ENCODE measurements at places on chromosomes 4 and X.

DNA sequence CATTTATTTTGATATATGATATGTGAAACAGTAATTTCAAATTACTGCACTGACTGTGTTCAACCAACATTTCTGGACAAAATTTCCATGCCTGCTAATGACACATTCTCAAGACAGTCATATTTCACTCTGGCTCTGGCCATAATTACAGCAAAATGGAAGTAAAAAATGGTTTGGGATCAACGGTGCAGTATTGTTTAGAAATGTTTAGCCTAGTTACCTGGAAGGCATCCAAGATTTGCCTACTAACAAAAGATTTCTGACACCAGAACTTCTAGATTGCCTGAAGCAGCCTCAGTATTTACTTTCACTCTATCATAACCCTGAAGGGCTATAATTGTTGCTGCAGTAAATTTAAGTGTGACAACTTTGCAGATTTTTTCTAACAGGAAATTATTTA is 416.3 kb downstream of the PCDH10 start:
- no peak for DNase-seq

- no peak for DNase-seq
These were observed 54.0 kb downstream of the SNX25 start for GRCh38 chr4:185263419-185263818.

- DNase-seq: no peak
These were observed 21.7 kb upstream of the GPM6A start for GRCh38 chr4:175833574-175834311.

DNA sequence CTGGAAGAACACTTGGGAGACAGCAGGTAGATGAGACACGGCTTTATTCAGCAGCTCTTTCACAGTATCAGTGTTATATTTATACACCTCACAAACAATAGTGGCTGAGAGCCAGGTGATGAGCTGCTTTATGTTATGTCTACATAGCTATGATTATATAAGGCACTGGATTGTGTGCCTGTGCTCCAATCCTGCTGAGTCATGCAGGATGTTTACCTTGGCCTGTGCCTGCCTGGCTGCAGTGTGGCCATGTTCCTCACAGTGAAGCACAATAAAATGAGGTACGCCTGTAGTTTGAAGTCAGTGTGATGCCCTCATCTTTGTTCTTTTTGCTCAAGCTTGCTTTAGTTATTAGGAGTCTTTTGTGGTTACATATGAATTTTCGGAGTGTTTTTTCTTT is 31.3 kb downstream of the CXCL13 start:
- no peak for DNase-seq

GRCh38 chrX:120260369-120260768 is 9.8 kb downstream of the ZBTB33 start:
- no peak for DNase-seq

DNA sequence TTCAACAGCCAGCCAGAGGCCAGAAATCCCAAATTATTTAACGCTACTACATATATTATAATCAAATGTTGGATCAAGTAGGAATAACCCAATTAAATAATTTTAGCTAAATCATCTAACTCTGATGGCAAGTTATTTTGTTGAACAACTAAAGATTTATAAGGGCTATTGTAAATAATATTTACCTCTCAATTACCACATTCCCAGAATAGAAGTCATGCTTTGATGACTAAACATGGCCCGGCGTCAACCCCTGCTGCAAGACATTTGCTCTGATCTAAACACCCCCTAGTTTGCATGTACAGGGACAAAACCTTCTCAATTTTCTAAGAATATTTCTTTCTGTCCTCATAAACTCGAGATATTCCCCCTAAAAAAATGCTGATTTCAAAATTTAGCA is 14.2 kb downstream of the VEGFC start:
- no peak for DNase-seq

- DNase-seq: no peak
These were observed 77.0 kb downstream of the ZNF827 start for GRCh38 chr4:145861336-145862318.

DNA sequence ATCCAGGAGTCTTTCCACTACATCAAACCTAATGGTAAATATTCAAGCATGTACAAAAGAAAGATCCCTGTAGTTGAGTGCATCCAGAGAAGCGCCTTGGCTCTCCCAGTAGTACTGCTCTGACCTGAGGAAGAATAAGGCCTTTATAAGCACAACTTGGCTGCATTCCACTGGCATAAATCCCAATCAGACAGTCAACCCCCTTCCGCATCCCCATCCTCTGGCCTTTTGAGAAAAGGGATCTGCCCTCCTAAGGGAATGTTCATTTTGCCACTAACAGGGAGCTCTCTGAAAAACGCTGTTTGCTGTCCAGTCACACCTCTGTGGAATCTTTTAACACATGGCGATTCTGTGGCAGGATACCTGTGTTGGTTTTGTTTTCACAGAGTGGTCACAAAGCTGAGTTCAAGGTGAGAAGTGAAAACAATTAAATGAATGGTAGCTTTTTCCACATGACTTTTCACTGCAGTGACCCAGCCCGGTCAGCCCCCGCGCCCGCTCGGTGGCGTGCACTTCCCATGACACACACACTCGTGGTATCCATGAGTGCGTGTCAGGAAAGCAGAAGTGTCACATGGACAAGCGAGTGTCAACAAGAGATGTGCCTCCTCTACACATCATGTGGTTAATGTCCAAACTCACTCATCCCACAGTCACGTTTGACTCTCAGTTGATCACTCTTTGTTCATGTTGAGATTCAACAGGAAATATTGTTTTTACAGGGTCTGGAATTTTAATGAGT is 112.2 kb upstream of the ENPP6 start:
- DNase-seq: no peak
